ENCODE measurements at places on chromosomes 6 and 20.

GRCh38 chr20:51639206-51639832 lies 96.8 kb upstream of the NFATC2 start:
- DNase-seq: peak; percentile 85

GRCh38 chr20:1083431-1084080 lies 34.8 kb upstream of the PSMF1 start:
- DNase-seq: no peak

DNA sequence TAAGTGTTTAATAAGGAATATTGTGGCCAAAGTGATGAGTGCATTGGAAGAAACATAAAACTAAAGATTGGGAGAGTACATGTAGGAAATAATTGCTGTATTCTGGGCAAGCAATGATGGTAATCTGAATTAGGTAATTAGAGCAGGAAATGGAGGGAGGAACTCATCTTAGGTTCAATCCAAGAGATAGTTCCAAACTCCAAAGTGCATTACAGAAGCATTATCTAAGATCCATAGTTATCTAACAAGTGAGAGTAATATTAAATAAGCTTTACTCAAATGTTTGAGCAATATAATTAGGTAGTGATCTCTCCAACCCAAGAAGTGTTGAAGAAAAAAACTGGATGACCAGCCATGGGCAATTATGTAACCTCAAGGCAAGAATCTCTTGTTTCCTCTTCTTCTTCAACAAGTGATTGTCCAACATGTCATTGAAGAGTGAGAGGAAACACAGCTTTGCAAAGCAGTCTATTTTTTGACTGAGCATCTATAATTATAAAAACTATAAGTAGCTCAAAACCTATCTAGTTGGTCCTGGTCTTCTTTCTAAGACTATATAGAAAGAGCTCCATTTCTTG lies 181.2 kb upstream of the TNFAIP3 start:
- DNase-seq: no peak

- DNase-seq: no peak
Observed at GRCh38 chr20:5784735-5785134, 34.5 kb downstream of the SHLD1 start.

GRCh38 chr20:4828830-4829513 lies 107.3 kb downstream of the PRND start:
- DNase-seq: no peak

All from stomach (tissue), 19 donors.